ENCODE measurements at places on chromosomes 1 and 21. TPM values are rescaled to one million over a fixed set of nuclear protein-coding genes. Genes with fewer than 3 reads are reported as not detected.
A peak's percentile ranks its signal among the peaks of the same experiment; 100 is the strongest.

- DNase-seq = peak; percentile 19
Observed at GRCh38 chr21:46191257-46191685, 7.0 kb upstream of the SPATC1L start.

Gene NSL1
- total RNA-seq = 65.7 TPM

Gene TMEM82
- not detected for total RNA-seq

Gene SYPL2
- not detected for total RNA-seq

- DNase-seq = peak; percentile 45
Observed at GRCh38 chr1:27519331-27520258, 29.6 kb upstream of the WASF2 start.

DNA sequence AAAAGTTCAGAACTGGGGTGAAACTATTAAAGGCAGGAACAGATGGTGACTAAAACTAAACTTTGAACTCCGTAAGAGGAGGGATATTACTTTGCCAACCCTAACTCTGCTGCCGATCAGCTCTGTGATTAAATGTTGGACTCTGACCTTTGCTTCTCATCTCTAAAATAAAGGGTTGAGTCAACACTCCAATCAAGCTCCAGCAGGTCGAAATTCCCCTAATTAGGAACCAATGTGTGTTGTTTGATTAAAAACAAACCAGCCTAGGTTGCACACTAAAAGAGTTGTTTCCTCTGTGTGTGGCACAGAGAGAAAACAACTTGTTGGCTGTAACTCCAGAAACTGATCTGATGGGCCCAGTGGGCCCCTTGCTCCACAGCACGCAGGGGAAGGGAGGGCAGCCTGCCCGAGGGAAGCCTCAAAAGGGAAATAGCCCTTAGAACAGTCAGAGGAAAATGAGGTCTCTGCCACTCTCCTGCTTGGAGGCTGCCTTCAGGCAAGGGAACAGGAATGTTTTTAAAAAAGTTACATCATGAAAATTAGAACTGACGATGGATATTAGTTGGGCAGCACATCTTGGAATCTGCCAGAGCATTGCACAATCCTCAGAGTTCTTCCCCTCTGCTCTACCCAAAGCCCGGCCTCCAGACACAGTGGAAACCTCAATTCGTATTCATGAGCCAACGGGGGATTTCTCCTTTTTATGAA is 69.3 kb downstream of the KCTD3 start:
- no peak for DNase-seq

Gene TCHH
- total RNA-seq = not detected
